ENCODE measurements at places on chromosomes 2 and 18.

DNA sequence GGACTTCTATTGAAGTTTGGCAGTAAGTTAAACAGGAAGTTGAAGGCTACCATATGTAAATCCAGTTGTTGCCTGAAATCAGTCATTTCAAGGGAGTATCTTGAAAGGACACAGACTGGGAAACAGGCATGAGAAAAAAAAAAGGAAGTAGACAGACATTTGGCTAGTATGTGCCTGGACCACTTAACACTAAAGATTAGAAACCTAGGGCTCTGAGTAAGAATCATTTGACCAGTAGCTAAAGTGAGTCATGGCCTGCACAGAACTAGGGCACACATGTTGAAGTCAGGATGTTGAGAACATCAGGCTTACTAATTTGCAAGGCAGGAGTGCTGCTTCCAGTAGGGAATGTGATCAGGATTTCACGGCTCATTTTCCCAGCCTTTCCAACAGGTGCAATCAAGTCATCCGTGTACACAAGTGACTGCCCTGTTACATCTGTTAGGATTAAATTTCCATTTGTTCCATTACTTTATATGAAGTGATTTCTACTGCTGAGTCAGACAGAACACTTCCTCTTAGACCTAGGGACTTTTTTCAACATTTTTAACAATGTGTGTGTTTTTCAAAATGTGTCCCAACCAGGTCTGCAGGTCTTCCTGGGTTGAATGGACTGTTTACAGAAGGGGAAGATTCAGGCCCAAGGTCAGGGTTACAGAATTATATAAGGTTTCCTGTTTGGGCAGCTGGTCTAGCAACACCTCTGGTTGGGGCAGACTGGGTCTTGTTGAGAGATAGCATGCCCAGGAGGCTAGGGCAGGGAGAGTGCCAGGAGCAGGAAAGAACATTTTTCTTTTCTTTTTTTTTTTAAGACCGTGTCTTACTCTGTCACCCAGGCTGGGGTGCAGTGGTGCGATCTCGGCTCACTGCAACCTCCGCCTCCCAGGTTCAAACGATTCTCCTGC lies 145.6 kb downstream of the TGIF1 start:
- peak; percentile 68 for DNase-seq

DNA sequence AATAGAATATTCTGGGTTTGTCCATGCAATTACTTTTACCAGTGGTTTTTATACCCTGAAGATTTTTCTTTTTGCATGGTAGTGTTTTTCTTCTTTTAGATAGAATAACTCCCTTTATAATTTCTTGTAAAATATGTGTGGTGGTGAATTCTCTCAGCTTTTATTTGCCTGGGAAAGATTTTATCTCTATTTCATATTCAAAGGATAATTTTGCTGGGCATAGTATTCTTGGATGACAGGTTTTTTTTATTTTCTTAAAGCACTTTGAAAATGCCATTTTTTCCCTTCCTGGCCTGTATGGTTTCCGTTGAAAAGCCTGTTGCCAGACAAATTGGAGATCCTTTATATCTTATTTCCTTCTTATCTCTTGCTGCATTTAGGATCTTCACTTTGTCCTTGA lies 113.5 kb downstream of the MYO3B start:
- DNase-seq, result no peak

DNA sequence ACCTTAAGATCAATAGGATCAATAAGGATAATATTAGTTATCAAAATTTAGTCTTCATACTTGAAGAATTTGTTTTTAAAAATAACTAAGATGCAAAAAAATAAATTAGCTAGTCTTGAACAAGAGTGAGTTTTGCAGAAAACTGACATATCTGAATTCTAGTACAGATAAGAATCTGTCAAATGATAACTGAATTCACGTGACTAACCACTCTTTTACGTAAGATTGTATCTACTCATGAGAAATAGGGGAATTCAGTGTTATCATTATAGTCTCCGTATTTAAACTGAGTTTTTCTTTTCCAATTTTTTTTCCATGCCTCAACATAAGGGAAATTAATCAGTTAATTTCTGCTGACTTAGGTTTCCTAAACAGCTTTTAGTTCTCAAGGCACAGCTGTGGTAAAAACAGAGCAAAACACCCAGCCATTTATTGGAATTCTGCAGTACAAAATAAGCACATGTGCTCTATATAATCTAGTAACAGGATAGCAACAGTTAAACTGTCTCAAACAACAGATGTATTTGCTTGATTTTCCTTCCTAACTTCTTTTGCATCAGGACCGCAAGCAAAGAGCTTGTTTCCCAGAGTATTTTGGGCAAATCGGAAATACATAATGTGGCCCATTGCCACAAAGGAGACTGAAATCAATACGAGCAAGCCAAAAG lies 19.1 kb downstream of the SLC40A1 start:
- no peak for DNase-seq

- DNase-seq, result no peak
Measured at GRCh38 chr2:5991305-5991968, 299.3 kb downstream of the SOX11 start.

GRCh38 chr2:150610670-150611279 lies 123.3 kb upstream of the RND3 start:
- no peak for DNase-seq

DNA sequence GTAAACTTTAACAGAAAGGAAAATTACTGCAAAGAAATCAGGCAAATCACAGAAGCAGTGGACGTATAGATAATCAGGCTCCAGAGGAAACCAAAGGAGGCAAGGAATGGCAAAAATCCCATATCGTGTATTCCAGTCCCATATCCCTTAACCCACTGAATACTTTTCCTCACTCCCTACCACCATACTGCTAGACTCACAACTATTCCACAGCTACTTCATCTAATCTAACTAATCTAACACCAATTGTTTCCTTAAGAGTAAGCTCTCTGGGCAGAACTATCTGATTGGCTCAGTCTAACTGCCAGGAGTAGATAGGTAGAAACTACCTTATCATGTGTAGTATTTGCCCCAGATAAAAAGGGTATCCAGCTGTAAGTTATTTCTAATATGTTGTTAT lies 16.3 kb downstream of the WDPCP start:
- no peak for DNase-seq

GRCh38 chr2:43444989-43445645 lies 150.7 kb downstream of the THADA start:
- no peak for DNase-seq

GRCh38 chr2:205043285-205043684 lies 498.0 kb downstream of the PARD3B start:
- DNase-seq, result no peak

- no peak for DNase-seq
Measured at GRCh38 chr2:64688909-64689308, 35.2 kb upstream of the SERTAD2 start.

GRCh38 chr18:47992266-47992665 lies 61.8 kb upstream of the SMAD2 start:
- no peak for DNase-seq

DNA sequence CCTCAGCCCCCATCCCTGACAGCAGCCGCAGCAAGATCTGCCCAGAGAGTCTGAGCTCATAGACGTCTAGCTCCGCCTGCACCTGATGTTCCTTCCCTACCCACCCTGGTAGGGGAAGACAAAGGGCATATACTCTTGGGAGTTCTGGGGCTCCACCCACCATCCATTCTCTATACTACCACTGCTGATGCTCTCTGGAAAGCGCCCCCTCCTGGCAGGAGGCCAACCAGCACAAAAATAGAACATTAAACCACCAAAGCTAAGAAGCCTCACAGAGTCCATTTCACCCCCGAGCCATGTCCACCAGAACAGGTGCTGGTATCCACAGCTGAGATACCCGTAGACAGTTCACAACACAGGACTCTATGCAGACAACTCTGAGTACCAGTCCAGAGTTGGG lies 662.6 kb upstream of the FAM98A start:
- no peak for DNase-seq

GRCh38 chr2:106996171-106996769 lies 110.3 kb upstream of the ST6GAL2 start:
- DNase-seq, result no peak

- no peak for DNase-seq
Measured at GRCh38 chr18:40249390-40250080, 1705.5 kb upstream of the PIK3C3 start.

DNA sequence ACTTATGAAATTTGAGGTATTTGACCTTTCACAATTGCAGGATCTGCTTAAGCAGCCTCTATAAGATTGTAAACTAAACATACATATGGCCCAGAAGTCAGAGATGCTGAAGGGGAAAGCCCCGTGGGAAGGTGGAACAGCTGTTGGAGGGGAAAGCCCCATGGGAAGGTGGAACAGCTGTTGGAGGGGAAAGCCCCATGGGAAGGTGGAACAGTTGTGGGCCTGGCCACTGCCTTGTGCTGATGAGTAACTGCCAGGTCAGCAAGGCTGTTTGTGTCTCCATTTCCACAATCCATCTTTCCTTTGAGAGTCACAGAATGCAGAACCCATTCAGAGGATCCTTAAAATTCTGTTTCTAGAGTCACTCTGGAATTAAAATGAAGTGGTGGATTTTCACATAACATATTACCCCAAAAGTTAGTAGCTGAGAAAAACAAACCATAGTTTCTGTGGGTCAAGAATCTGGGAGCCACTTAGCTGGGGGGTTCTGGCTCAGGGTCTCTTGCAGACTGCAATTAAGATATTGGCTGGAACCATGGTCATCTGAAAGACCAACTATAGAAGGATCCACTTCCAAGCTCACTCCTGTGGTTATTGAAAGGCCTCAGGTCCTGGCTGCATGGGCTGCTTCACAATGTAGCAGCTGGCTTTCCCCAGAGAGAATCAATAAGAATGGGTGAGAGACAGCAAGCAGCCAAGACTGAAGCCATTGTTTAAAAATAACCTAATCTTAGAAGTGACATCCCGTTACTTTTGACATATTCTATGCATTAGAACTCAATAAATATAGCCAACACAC lies 86.6 kb upstream of the CAVIN2 start:
- no peak for DNase-seq

DNA sequence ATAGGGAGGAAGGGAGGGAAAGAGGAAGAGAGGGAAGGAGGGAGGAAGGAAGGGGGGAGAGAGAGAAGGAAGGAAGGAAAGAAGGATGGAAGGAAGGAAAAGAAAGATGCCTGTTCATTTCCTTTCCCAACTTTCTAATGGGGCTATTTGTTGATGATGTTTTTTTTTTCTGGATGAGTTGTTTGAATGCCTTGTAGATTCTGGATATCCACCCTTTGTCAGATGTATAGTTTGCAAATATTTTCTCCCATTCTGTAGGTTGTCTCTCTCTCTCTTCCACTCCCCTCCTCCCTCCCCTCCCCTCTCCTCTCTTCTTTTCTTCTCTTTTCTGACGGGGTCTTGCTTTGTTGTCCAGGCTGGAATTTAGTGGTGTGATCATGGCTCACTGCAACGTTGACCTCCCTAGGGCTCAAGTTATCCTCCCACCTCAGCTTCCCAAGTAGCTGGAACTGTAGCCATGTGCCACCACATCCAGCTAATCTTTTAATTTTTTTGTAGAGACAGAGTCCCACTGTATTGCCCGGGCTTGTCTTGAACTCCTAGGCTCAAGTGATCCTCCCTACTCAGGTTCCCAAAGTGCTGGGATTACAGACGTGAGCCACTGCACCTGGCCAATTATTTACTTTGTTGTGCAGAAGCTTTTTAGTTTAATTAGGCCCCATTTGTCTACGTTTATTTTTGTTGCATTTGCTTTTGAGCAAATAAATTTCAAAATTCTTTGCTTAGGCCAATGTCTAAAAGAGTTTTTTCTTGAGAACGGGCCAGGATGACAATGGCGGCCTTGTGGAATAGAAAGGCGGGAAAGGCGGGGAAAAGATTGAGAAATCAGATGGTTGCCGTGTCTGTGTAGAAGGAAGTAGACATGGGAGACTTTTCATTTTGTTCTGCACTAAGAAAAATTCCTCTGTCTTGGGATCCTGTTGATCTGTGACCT lies 57.3 kb upstream of the FAM117B start:
- no peak for DNase-seq

- no peak for DNase-seq
Measured at GRCh38 chr2:100614455-100615000, 51.7 kb downstream of the PDCL3 start.

GRCh38 chr18:10530852-10531251 lies 5.0 kb downstream of the NAPG start:
- DNase-seq, result peak; percentile 73

DNA sequence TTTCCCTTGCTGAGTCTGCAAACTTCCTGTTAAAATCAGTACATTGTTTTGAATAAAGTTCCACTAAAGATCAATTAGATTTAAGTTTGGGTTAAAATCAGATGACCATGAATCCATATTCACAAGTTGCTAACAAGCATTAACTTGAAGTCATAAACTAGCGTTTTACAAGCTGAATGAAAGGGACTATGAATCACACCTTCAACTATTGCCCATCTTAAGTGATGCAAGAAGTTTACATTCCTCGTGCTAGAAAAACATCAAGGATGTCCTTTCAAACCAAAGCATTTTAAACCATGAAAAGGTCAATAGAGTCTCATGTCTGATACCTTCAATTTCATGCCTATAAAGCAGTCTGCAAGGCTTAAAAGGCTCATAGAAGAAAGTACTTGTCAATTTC lies 257.2 kb upstream of the SYT4 start:
- no peak for DNase-seq

DNA sequence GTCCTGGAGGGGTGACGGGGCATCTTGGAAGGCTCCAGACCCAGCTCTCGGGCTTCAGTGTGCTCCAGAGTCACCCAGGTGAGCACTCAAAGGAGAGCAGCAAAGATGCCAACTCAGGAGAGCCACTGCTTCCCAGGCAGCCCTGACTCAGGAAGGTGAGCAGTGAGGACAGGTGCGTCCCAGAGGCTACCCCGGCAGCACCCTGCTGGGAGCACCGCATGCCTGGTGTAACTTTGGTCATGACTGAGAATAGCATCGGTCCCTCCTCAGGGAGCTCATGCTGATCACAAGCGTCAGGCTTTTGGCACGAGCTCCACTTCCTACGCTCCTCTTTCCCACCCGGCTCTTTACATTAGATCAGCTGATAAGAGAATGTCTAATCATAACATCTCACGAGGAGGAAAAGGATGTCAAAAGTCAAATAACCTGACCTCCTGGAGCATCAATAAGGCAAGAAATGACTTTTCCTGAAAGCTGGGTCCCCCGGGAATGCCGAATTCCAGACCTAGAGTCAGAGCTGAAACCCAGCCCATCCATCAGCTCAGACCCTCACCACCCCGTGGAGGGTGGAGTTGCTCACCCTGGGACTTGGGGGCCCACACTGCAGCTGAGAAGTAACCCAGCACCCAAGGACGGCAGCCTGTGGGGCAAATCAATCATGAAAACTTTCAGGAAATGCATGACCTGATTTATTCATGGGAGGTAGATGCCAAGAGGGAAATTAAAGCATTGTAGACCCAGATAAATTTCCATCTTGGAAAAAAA lies 248.8 kb downstream of the ACKR3 start:
- no peak for DNase-seq

DNA sequence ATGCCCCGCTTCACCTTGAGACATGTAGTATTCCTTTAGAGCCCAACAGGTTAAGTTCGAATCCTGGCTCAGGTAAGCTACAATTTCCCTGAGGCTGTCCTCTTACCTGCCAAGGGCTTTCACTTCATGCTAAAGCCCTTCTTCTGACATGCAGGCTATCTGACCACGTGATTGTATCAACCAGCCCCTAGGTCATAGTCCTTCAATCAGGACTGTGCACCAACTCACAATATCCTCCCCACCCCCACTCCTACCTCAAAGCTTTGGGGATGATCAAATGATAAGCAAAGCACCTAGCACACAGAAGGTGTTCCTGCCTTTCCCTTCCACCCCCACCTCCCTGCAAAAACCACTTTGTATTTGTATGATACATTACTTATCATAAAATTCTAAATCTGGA lies 78.9 kb downstream of the AAK1 start:
- no peak for DNase-seq

- DNase-seq, result no peak
Measured at GRCh38 chr2:38775097-38775920, 2.7 kb upstream of the GEMIN6 start.

- peak; percentile 73 for DNase-seq
Measured at GRCh38 chr2:130341562-130342019, 1.1 kb upstream of the IMP4 start.

GRCh38 chr2:28490558-28490957 lies 5.3 kb upstream of the PLB1 start:
- no peak for DNase-seq

Measured in activated effector memory CD4-positive, alpha-beta T cell treated with anti-CD3 and anti-CD28 coated beads, Interleukin-2, amount 50 U/mL, for 16 hours (primary cell).